ENCODE measurements at places on chromosomes 13 and 19.

DNA sequence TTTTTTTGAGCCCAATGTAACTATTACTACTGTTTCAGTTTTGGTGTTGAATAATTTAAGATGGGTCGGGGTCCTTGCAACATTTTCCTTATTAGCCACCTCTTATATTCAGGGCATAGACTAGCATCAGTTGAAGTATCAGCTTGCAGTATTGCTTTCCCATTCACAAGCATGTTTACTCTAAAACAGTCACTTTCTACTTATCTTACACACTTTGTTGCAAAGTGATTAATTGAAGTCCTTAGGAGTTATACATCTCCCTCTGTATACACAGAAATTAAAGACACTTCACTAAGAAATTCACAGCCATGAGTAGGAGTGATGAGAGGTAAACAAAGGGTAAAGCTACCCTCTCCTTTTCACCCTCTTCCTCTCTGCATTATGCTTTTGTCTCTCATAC, 27.6 kb downstream of the SLAIN1 start:
- no peak for DNase-seq

DNA sequence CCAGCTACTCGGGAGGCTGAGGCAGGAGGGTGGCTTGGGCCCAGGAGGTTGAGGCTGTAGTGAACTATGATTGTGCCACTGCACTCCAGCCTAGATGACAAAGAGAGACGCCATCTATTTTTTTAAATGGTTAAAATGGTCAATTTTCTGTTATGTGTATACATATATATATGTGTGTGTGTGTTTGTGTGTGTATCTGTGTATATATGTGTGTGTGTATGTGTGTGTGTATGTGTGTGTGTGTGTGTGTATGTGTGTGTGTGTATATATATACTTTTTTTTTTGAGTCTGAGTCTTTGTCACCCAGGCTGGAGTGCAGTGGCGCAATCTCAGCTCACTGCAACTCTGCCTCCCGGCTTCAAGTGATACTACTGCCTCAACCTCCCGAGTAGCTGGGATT, 42.9 kb upstream of the KLF2 start:
- no peak for DNase-seq

DNA sequence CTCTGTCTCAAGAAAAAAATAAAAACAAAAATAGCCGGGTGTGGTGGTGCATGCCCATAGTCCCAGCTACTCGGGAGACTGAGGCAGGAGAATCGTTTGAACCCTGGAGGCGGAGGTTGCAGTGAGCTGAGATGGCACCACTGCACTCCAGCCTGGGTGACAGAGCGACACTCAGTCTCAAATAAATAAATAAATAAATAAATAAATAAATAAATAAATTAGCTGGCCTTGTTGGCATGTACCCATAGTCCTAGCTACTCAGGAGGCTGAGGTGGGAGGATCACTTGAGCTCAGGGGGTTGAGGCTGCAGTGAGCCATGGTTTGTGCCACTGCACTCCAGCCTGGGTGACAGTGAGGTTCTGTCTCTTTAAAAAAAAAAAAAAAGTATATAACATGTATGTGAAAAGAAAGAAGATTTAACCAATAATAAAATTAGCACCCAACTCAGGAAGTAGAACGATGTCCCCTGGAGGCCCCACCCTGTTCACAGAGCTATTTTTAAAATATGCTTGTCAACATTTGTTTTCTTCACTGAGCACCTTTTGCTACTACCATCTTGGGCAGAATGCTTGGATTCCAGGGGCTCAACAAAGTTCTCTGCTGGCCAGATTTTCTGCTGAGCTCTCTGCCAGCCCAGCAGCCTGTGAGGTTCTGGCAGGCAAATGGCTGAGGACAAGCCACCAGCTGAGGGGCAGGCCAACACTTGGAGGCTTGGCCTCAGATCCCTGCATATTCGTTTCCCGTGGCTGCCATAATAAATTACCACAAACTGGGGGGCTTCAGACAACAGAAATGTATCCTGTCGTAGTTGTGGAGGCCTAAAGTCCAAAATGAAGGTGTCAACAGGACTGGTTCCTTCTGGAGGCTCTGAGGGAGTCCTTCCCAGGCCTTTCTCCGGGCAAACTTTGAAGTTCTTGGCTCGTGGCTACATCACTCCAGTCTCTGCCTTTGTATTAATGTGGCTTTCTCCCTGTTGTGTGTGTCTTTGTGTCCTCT, 5.2 kb downstream of the SLC25A42 start:
- DNase-seq, result no peak

DNA sequence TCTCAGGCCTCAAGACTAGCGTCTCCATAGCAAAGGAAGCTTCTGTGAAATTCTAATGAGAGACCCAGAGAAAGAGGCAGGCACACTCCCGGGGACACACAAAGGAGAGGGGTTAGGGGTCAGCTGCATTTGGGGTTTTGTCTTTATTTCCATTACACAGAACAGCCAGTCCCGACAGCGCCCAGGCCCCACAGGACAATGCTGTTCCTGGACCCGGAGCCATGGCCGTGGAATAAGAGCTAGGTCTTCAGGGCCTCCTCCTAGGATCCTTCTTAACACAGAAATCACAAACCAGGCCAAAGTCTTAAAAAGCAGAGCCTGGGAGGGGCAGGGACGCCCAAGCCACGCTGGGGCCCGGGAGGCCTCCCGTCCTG, 22.8 kb downstream of the KCTD15 start:
- no peak for DNase-seq

DNA sequence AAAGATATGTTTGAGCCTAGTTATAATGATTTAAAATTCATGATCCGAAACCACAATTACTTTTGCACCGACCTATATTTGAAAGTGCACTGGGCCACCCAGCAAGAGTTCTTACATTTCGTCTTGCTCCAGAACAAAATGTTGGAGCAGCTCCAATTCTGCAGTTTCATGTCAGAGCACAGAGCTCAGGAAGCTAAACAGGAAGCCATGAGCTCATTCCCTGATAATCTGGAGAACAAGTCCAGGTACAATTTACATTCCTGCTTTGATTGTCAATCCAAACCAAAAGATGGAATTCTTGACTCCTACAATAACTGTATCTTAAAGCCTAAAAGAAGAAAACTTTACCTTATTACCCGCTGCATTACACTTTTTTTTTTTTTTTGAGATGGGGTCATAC, 131.8 kb downstream of the KCTD12 start:
- no peak for DNase-seq
